ENCODE measurements at places on chromosomes 6 and 20.

GRCh38 chr6:47407300-47408281, 70.0 kb upstream of the CD2AP start:
- DNase-seq = no peak

- peak; percentile 12 for DNase-seq
Measured at GRCh38 chr6:24910961-24911725, 24.6 kb downstream of the RIPOR2 start.

DNA sequence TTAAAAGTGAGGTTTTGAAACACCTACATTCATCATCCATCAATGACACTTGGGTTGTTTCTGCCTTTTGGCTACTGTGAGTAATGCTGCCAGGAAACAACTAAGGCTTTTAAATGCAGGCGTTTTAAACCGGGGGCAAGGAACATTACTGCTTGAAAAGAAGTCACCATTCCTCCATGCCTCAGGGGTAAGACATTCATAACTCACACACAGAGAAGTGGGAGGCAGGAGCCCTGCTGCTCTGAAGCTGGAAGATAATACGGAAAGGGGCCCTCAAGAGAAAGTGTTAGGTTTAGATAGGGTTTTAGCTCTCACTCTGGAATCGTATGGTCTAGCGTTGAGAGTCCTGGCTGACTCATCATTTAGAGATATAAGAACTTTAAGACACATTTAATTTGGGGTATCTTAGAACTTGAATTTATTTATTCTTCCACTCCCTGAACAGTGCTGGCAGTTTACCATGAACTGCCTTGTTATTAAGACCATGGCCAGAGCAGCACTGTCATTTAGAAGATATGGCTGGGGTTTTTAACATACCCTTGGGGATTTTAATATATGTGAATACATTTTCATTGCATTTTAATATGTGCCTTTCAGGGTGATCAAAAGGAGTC, 1.8 kb downstream of the TUBB1 start:
- no peak for DNase-seq

- no peak for DNase-seq
Measured at GRCh38 chr20:2804041-2804828, 3.8 kb upstream of the CPXM1 start.

- peak; percentile 19 for DNase-seq
Measured at GRCh38 chr6:89084954-89085353, 4.4 kb downstream of the PNRC1 start.

GRCh38 chr20:23586735-23587525, 18.6 kb upstream of the CST9L start:
- no peak for DNase-seq

Measured in inflammatory macrophage treated with lipopolysaccharide for 1 hour (primary cell).